ENCODE measurements at places on chromosomes 12 and 14. TPM values are rescaled to one million over a fixed set of nuclear protein-coding genes. Genes with fewer than 3 reads are reported as not detected.
A peak's percentile ranks its signal among the peaks of the same experiment; 100 is the strongest.

ARHGEF40 gene
- 71.9 TPM for total RNA-seq

GRCh38 chr12:116172224-116172849 is 105.2 kb downstream of the MED13L start:
- no peak for DNase-seq

DNA sequence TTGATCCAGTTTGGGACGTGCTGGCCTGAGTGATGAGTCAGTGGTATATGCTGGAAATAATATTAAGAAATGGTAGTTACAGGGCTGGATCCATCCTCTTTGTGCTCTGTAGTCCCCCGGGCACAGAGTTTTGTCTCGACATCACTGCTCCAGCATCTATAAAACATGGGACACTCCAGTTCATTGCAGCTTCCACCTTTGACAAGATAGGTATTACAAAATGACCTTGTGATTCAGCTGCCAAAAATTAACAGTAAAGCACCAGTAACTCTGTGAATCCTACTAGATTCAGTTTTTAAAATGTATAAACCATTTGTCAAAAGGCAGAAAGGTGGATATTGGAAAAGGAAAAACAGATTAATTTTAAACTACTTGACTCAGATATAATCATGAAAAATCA is 14.6 kb upstream of the GNG2 start:
- DNase-seq = no peak

RNASE3 gene
- total RNA-seq = not detected

VWF gene
- 1.4 TPM for total RNA-seq

P3H3 gene
- total RNA-seq = 53.9 TPM

DNA sequence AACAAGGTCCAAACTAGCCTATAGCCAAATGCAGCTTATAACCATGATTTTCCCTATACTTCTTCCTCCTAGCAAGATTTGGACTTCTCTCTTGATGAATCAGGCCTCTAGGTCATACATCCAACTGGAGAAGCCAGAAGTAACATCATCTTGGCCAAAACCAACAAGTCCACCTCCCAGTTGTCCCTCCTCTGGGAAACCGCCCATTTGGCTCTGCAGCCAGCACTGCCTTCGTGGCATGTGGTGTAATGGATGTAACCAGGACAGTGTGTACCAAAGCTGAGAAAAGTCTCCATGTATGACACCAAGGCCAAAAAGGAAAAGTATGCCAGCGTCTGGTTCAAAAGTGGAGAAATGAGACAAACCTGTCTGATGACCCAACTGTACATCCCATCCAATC is 59.3 kb upstream of the VASH1 start:
- peak; percentile 13 for DNase-seq

MIP gene
- total RNA-seq = not detected

- peak; percentile 65 for DNase-seq
These were observed 35.9 kb downstream of the FBLN5 start for GRCh38 chr14:91911474-91912032.

- peak; percentile 32 for DNase-seq
These were observed 126.7 kb downstream of the CALM1 start for GRCh38 chr14:90523544-90523943.

GRCh38 chr12:30908076-30908721 is 18.3 kb upstream of the TSPAN11 start:
- DNase-seq = no peak

- DNase-seq = peak; percentile 47
These were observed 292.7 kb downstream of the LRFN5 start for GRCh38 chr14:41899416-41899815.

TNS2 gene
- total RNA-seq = 60.5 TPM

BDKRB2 gene
- 7.4 TPM for total RNA-seq

GRCh38 chr14:45290547-45290946 is 37.5 kb upstream of the MIS18BP1 start:
- no peak for DNase-seq

DNA sequence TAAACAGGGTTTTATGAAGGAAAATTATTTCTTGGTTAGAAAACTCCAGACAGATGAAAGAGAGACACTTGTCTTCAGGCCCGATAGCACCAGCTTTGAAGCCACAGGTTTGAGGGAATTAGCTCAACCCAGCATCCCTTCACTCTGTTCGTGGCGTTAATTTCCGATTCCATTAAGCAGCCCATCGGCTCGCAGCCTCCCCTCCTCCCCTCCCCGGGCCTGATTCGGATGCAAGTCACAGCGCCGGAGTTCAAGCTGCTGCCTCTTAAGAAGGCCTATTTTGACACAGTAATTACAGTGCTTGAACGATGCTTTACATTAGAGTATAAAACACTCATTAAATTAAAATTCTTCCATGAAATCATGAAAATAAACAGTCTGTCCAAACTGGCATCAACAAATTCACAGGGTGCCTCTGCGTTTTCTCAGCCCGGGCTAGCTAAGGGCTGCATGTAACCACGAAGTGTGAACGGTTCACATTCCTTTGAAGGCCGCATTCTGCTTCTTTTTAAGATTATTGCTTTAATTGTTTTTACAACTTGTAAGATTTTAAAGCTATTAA is 145.8 kb downstream of the DICER1 start:
- no peak for DNase-seq

METTL1 gene
- total RNA-seq = 10.5 TPM

RPL10L gene
- total RNA-seq = not detected

- peak; percentile 8 for DNase-seq
These were observed 166.8 kb upstream of the TMEM260 start for GRCh38 chr14:56412468-56413434.

GRCh38 chr12:95279856-95280255 is 62.2 kb downstream of the VEZT start:
- no peak for DNase-seq

ATP23 gene
- 10.1 TPM for total RNA-seq

GRCh38 chr12:61384511-61384910 is 875.7 kb upstream of the USP15 start:
- DNase-seq = no peak

- no peak for DNase-seq
These were observed 143.0 kb upstream of the CPNE8 start for GRCh38 chr12:39048395-39048794.

DNA sequence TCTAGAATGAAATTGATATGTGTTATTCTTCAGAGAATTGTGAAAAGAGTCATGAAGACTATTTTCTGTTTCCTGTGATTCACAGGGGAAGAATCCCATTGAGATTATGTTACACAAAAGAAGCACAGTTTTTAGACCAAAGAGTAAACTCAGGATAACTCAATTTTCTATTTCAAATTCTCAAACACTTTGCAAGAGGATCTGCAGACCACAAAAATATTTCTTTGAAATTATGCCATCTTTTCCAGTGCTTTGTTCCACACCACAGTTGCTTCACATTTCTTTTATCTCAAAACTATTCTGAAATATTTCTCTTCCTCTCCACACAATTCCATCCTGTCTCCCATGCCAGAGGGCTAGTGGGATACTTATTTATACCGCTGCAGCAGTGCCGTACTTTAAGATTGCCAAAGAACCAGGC is 188.9 kb upstream of the FOXG1 start:
- DNase-seq = peak; percentile 81

Data from fibroblast of the aortic adventitia (primary cell).